ENCODE measurements at places on chromosomes 7 and 10.

DNA sequence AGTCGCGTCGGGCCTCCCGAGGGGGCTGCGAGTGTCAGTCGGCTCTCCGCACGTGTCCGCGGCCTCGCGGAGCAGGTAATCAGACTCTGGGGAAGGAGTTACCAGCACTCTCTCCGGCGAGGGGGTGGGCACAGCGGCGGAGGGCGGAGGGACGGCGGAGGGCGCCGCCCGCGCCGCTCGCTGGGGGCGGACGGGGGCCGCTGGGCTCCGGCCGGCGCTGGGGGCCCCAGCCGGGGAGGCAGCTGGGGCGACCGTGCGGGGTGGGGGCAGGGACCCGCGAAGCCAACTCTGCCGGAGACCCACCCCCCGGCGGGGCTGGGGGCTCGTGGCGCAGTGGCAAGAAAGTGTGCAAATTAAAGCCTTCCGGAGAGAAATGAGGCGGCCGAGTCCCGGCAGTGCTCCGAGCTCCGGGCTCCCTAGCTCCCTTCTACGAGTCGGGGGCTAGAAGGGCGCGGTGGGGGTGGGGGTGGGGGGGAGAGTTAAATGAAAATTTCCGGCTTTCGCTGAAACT, at the start of gene CDK6:
TSS of gene CDK6 (minus strand) at position 85 of the 511 bp plus-strand sequence. CDS start 3,250 bp downstream, outside the sequence.
- peak; percentile 58 for DNase-seq

DNA sequence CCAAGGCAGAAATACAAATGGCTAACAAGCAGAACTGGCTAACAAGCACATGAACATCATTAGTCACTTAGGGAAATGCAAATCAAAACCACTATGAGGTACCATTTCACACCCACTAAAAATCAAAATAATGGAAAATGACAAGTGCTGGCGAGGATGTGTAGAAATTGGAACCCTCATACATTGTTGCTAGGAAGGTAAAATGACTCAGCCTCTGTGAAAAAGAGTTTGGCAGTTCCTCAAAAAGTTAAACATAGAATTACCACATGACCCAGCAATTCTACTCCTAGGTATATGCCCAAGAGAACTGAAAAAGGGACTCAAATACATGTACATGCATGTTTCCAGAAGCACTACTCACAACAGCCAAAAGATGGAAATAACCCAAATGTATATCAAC, 52.8 kb upstream of the ANAPC16 start:
- no peak for DNase-seq

DNA sequence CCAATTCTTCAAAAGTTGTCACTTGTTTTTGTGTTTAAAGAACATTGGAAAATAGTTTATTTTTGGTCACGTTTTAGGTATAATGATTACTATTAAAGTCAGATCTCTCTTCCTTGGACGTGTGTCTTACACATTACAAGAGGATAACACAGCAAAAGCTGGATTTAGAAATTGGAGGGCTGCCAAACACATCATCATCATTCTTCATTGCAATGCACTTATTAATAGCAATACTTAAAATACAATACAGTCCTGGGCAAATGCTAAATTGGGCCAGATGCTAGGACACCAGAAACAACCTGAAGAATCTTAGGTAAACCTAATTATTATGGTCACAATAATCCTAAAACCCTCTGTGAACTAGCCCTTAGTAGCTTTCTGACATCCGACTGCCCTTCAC, 303.6 kb downstream of the DGKB start:
- DNase-seq: no peak

DNA sequence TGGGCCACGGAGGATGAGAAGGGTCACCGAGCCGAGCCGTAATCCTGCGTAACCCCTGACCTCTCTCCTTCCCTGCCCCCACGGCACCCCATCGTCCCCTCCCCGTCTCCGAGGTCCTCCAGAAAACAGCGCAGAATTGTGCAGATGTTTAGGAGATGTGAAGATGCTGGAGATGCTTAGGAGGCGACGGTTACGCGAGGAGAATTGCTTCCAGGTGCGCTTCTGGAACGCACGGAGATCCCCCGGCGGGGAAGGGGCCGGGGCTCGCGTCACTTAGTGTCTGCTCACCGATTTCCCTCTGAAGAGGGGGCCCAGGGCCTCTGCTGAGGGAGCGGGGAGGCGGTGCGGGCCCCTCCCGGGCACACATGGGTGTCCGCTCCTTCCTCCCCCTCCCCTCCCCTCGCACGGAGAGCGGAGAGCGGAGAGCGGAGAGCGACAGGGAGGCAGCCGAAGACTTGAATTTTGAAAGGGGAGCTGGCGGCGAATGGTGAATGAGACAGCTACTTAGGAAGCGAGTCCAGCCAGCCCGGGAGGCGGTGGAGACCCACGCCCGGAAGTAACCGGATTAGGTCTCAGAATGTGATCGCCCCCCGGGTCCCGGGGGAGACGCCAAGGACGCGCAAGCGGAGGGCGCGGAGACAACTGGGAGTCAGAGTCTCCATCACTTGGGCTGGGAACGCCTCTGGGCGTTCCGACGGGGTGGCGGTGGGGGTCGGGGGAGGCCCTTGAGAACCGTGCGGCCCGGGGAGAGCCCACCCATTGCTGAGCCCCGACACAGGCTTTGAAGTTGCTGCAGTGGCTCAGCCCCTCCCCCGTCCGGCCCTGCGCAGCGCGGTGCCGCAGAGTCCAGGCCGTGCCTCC, 8.7 kb upstream of the EN2 start:
- DNase-seq: no peak

GRCh38 chr10:110872984-110873923, 1.5 kb downstream of the PDCD4 start:
- DNase-seq: no peak

- DNase-seq: no peak
These were observed 99.6 kb upstream of the TBX20 start for GRCh38 chr7:35353481-35353880.

GRCh38 chr10:876438-876837, 55.1 kb downstream of the LARP4B start:
- DNase-seq: no peak

- DNase-seq: no peak
These were observed 102.4 kb downstream of the SLIT1 start for GRCh38 chr10:97083228-97083829.

- no peak for DNase-seq
These were observed 9.3 kb upstream of the AHR start for GRCh38 chr7:17289074-17289645.

DNA sequence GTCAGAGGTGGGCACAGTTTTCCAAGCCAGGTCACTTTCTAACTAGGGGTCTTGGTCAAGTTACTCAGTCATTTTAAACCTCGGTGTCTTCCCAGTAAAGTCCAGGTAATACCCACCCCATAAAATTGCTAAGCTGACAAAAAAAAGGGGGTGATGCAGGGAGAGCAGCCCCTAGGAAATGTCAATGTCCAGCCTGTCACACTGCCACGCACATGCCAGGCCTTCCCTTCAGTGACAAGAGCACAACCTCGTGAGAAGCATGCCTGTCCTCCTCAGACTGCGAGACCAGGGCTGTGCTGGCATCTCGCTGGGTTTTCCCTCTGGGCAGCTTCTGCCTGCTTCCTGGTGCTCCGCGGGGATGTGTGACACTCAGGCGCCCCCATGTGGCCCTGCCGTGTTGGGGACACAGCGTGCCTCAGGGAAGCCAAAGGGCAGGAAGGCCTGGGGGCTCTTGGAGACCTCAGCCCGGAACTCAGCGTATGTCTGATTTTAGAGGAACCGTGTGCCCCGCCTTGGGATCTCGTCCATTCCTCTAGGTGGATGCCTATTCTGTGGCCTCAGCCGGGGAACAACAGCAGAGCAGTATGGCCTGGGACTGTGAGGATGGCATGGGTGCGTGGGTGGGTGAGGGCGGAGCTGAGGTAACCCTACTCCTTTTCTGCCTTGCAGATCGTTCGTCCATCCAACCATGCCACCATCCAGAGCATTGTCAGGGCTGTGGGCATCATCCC, 10.2 kb upstream of the GDF2 start:
- DNase-seq: peak; percentile 73

All from stimulated activated CD8-positive, alpha-beta memory T cell treated with anti-CD3 and anti-CD28 coated beads, Interleukin-4, amount 100 ng/mL, for 24 hours (primary cell).